ENCODE measurements at places on chromosomes 2 and 18. TPM values are rescaled to one million over a fixed set of nuclear protein-coding genes. Genes with fewer than 3 reads are reported as not detected.

Gene MORN2
- total RNA-seq, result 15.0 TPM

Gene TUBA3E
- not detected for total RNA-seq

Gene KCNS3
- 2.4 TPM for total RNA-seq

Gene CHRNG
- total RNA-seq, result not detected

Gene LIMS3
- total RNA-seq, result 17.8 TPM

Gene CERKL
- not detected for total RNA-seq

Gene ANO7
- 2.8 TPM for total RNA-seq

Gene PGAP1
- 9.8 TPM for total RNA-seq

Gene IL1RN
- total RNA-seq, result not detected

Gene IGFBP5
- not detected for total RNA-seq

Gene GAREM2
- total RNA-seq, result 4.5 TPM

Gene TMEM178A
- total RNA-seq, result 2.8 TPM

Gene RFTN2
- total RNA-seq, result 9.9 TPM

Gene MAP2
- 61.2 TPM for total RNA-seq

Gene SRD5A2
- total RNA-seq, result not detected

Gene CNGA3
- not detected for total RNA-seq

Gene TACR1
- not detected for total RNA-seq

Gene PROKR1
- not detected for total RNA-seq

Gene PPM1B
- total RNA-seq, result 26.0 TPM

Gene RGPD8
- 10.8 TPM for total RNA-seq

Gene AP1S3
- total RNA-seq, result 3.8 TPM

Gene POLR1A
- 46.0 TPM for total RNA-seq

Gene HOXD12
- total RNA-seq, result not detected

Gene USP37
- total RNA-seq, result 13.1 TPM

Gene TRAK2
- total RNA-seq, result 38.5 TPM

Gene CCDC74B
- 1.6 TPM for total RNA-seq

Gene ZBTB7C
- total RNA-seq, result not detected

Gene FAHD2B
- total RNA-seq, result 9.2 TPM

Gene ALLC
- total RNA-seq, result not detected

Gene ANKRD44
- 8.1 TPM for total RNA-seq

Gene FTCDNL1
- 0.27 TPM for total RNA-seq

Gene CFAP65
- total RNA-seq, result not detected

Gene SKOR2
- not detected for total RNA-seq

Gene INHA
- not detected for total RNA-seq

Gene CGREF1
- total RNA-seq, result 4.0 TPM

Gene VWA3B
- not detected for total RNA-seq

Gene POTEI
- total RNA-seq, result 0.16 TPM

Gene NEU2
- total RNA-seq, result not detected

Gene VSNL1
- not detected for total RNA-seq

Gene TMEM169
- not detected for total RNA-seq

Gene ABCB11
- 0.44 TPM for total RNA-seq

Gene GNAL
- total RNA-seq, result 0.65 TPM

Data from endothelial cell of umbilical vein (primary cell).